ENCODE measurements at places on chromosomes 7 and 10.

GRCh38 chr7:17849504-17849903 is 90.8 kb downstream of the SNX13 start:
- no peak for DNase-seq

DNA sequence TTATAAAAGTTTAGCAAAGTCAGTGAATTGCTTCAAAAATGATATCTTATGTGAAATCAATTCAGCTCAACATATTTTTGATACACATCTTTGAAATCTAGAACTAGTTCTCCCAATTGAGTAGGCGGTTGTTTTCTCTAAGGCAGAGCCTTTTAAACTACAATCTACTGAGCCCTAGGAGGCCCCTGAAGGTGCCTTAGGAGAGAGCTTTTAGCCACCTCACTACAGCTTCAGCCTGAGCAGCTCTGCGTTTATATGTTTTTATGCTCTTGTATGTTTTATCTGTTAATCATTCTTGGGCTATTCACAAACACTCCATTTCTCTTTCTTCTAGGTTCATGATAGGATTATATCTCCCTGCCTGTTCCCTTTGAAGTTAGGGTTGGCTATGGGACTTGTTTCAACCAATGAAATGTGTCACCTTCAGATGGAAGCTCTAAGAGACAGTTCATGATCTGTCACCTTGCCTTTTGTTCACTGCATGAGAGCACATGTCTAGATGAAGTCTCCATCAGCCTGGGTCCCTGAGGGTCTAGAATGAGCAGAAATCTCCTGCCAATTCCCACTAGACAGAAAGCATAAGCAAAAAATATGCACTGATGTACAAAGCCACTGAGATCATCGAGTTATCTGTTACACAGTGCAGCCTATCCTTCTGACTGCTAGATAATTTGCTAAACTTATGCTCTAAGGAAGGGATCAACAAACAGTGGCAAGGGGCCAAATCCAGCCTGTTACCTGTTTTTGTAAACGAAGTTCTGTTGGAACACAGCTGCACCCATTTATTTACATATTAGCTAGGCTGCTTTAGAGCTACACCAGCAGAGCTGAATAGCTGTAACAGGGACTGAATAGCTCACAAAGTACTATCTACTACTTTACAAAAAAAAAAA is 128.5 kb upstream of the CDK1 start:
- DNase-seq, result no peak

GRCh38 chr10:126518218-126519080 is 130.2 kb upstream of the ADAM12 start:
- DNase-seq, result no peak

- no peak for DNase-seq
Observed at GRCh38 chr7:68250143-68250542, 1253.5 kb downstream of the TYW1 start.

DNA sequence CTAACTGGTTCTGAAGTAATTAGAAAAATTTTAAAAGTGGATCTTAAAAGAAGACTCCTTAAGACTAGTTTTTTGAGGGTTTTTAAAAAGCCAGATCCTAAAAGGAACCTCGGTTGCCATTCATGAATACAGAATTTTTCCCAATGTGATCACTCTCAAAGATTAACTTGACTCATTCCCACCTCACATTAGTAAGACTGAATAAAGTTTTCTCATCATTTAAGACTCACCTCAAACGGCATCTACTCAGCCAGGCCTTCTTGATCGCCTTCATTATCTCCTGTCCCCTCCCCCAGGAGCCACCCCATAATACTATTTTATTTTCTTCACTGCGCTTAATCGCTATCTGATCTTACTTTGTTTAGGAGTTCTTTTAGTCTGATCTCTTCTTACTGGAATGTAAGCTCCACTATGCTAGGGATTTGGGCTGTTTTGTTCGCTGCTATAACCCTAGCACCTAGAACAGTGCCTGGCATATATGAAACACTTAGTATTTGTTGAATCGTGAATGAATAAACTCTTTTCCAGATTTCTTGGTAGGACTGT is 55.9 kb upstream of the PCGF5 start:
- no peak for DNase-seq

DNA sequence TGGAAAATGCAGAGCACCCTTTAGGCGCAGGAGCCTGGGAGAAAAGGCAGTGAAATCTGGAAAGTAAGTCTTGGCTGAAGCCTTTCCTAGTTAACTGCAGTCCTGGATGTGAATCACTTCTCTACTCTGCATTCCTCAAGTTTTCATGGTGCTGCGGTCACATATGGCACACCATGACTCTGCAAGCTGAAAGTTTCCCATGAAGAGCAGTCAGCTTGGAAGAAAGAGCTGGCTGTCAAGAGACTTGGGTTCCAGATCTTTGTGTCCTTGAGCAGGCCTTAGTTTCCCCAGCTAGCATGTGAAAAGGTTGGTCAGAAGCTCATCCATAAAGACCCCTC is 548.3 kb downstream of the SORCS3 start:
- no peak for DNase-seq

- DNase-seq, result no peak
Observed at GRCh38 chr10:115091161-115091560, 2.0 kb upstream of the ATRNL1 start.

GRCh38 chr10:27715505-27715904 is 30.1 kb downstream of the MKX start:
- no peak for DNase-seq

DNA sequence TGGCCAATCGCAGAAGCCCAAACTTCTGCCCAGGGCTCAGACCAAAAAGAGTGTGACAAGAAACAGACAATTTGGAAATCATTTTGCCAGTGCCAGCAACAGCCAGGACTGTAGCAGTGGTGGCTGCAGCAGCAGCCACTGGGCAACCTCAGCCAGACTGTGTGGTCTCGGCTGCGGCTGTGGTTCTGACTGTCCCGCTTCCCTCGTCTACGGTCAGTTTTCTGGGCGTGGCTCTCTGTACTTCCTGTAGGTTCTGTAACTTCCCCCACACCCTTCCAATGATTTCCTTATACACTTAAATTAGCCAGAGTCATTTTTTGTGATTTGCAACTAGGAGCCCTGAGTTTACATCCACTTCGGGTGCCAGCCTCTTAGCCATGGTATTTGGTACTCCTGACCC is 39.9 kb downstream of the CYTH3 start:
- DNase-seq, result no peak
